ENCODE measurements at places on chromosomes 1 and 21.

DNA sequence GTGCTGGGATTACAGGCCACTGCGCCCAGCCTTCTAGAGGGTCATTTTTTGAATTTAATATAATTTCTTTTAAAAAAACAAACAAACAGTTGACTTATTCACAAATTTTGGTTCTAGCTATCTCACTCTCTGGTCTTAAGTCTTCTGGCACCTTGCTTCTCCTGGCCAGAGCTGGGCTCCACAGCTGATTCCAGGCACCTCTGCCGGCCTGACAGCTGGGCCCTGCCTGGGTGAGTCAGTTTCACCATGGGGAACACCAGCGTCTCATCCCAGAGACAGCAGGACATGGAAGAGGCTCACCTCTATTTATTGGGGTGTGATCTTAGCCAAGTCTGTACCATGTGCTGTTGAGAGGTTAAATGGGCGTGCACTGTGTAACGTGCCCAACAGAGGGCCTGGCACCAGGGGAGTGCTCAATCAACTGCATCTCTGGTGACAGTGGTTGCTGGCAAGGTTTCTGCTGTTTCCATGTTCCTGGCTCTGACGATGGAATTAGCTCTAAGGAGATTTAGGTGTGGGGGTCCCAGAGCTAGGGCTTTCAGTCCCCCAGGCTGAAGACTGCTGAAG lies 956 bp downstream of the CPLANE2 start:
- DNase-seq: no peak

GRCh38 chr1:50591598-50591997 lies 168.4 kb upstream of the DMRTA2 start:
- DNase-seq: no peak

GRCh38 chr1:184287001-184287400 lies 99.8 kb upstream of the C1orf21 start:
- no peak for DNase-seq

GRCh38 chr1:184788970-184789369 lies 34.3 kb upstream of the EDEM3 start:
- no peak for DNase-seq

DNA sequence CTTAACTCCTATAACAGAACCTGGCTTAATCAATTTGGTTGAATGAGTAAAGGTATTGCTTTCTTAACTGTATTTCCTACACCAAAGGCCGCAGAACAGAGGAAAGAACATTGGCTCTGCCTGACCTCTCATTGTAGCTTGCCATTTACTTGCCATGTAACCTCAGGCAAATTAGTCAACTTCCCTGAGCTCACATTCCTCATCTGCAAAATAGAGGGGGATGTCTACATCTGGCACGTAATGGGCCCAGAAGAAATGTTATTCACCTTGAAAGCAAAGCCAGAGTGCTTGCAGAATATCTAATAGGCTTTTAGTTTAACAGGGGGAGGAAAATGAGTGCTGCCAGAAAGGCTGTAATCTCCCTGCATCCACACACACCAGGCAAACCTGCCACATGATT lies 44.3 kb downstream of the LAMC2 start:
- DNase-seq: no peak

GRCh38 chr1:86289161-86289560 lies 107.0 kb downstream of the ODF2L start:
- DNase-seq: no peak

DNA sequence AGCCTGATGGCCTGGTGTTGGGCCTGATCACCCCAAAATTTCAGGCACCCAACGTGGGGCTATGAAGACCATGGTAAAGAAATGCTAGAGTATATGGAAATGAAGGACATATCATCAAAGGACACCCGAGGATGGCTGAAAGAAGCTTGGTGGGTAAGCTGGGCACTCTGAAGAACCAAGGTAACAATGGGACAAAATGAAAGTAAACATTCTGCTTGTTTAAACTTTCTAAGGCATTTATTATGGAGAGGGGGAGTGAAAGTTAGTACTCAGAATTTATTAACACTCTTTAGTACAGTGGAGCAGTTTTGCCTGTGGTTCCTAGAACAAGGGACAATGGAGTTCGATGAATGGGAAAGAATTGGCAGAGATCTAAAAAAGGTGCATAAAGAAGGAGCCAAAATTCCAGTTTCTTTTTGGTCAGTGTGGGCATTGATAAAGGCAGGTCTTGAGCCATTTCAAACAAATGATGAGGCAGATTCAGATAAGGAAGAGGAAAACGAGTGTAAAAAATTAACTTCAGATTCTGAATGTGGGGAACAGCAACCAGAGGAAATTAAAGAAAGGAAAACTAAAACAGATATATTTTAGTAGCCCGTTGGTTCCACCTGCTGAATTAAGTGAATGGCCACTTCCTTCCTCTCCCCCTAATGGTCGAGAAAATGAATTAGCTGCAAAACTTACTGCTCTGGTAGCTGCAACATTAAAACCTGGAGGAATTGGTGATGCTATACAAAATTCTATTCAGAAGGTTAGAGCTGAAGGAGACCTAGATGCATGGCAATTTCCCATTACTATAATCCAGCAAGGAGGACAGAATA lies 8.4 kb upstream of the PM20D1 start:
- DNase-seq: no peak

Measured in NCI-H774 (cell line).